Stimulated activated CD8-positive, alpha-beta memory T cell treated with anti-CD3 and anti-CD28 coated beads, Interleukin-4, amount 100 ng/mL, for 1 hour (primary cell): ENCODE measurements at places on chromosomes 2 and 18.

GRCh38 chr2:57696016-57696415, 350.6 kb upstream of the VRK2 start:
- no peak for DNase-seq

DNA sequence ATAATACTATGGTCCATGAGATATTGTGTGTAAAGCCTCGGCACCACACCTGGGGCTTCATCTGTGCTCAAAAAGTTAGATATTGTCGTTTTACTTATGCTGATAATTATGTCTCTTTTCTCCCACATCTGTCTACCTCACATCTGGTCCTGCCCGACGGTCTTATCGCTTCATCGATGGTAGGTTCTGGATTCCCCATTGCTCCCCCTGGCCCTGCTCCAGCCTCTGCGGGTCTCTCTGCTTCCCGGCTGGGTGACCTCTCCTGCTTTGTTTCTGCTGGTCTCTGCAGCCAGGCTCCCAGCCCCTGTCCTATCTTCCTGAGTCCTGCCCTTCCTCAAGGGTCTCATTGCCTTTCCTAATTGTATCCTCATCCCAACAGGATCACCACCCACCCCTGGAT, 294.2 kb downstream of the NDUFA10 start:
- DNase-seq, result no peak

GRCh38 chr2:235812185-235812665, 318.4 kb downstream of the AGAP1 start:
- no peak for DNase-seq

GRCh38 chr2:209463226-209463625, 39.4 kb downstream of the MAP2 start:
- DNase-seq, result no peak

GRCh38 chr2:224847961-224848850, 132.0 kb upstream of the CCDC195 start:
- no peak for DNase-seq

GRCh38 chr2:23658466-23658942, 268.4 kb downstream of the ATAD2B start:
- no peak for DNase-seq

DNA sequence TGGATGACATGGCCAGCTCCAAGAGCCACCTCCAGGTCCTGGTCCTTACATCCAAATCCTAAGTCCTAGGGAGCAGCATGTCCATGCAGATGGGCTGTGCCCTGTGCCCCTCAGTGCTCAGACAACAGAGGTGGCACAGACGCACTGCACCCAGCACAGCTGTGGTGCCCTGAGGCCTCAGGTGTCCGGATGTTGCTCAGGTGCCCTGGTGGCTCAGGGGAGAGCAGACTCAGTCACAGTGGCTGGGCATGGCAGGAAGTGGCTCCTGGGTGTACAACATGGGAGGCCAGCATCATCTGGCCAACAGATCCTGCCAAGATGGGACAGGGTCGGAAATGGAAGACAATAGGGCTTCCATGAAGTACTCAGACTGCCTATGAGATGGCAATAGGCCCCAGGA, 50.1 kb downstream of the TIMM21 start:
- DNase-seq, result no peak

DNA sequence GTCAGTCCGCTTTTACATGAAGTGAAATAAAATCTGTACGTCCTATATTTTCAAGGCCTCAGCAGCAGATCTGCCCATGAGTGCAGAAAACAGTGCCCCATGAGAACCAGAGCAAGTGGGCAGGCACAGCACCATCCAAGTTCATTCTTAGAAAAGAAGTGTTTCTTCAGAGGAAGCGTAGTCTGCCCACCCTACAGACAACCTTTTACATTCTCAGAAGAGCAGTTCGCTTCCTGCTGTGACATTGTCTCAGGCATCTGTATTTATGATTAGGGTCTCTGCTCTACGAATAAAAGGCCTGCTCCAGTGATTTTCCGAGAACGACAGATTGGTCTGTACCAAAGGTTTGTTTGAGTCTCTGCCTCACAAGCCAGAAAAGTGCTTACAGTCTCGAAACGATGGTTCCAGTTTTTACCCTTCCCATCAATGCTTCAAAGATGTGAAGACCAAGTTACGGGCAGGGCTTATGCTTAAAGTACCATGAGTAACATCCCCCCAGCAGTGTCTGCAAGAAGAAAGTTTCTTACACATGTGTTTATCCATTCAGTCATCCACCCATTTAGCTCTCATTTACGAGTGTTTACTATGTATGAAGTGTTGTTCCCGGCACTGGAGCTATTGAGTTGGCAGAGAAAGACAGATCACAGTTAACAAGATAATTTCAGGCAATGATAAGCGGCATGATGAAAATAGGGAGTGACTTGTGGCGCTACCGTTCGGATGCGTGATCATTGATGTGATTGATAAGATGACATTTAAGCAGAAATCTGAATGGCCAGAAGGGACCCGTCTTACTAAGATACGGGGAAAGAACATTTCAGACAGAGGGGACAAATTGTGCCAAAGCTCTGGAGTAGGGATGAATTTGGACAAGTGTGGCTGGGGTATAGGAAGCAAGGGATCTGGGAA, 31.4 kb upstream of the CTLA4 start:
- DNase-seq, result no peak

DNA sequence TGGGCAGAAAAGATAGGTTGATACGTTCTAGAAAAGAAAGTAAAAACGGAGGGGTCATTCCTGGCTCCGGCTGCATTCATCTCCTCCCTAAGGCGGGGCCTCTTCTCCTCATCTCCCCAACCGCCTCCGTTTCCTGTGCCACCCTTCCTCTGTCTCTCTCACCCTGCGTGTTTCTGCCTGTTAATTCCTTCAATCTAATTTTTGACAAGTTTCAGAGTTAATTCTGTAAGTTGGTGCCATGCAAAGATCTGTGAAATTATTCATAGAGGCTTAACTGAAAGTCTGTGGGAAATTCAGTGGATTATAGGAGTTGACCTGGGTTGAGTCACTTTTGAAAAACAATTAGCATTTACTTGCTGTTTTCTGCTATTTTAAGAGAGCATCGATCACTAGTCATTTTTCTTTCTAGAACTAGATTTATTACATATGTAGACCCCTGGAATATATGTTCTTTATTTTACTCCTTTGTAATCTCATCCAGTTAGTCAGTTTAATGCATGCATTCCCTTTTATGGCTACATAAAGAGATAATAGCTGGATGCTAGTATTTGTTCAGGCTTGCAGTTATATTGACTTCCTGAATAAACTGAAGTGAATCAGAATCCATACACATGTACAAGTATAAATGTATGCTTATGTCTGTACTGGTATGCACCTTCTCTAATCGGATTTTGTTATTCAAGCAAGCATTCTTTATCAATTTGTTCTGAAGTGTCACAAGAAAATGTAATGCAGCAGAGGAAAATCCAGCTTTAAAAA, 91.1 kb downstream of the EML6 start:
- DNase-seq, result no peak

DNA sequence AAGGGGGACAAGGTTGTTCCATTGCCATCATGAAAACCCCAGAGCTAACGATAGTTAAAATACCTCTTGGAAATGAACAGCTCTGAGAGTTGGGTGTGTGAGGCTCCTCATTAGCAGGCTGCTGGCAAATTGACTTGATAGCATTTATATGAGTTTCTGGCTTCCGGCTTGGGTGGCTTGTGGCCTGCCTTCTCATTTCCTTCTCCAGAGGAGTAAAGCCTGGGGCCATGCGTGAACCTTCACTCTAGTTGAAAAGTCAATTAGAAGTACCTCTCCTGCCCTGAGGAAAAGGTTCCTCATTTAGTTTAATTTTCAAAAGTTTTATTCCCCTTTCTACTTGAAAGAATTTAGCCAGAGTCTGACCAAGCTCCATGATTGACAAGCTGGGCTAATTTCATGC, 67.1 kb downstream of the MGAT5 start:
- DNase-seq, result no peak

DNA sequence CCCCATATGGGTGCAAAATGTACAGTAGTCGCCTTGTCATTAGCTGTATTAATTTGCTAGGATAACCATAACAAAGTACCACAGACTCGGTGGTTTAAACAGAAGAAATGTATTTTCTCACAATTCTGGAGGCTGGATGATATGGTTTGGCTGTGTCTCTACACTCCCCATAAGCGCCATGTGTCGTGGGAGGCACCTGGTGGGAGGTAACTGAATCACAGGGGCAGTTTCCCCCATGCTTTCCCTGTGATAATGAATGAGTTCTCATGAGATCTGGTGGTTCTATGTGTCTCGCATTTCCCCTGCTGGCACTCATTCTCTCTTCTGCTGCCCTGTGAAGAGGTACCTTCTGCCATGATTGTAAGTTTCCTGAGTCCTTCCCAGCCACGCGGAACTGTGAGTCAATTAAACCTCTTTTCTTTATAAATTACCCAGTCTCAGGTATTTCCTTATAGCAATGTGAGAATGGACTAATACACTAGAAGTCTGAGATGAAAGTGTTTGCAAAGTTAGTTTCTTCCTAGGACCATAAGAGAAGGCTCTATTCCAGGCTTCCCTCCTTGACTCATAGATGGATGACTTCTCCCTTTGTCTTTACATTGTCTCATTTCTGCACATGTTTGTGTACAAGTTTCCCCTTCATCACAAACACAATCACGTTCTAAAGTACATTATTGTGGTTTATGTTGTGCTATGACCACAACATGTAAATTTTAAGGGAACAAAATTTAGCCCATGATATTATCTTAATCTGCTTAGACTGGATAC, 1442.6 kb downstream of the SUCLG1 start:
- no peak for DNase-seq

DNA sequence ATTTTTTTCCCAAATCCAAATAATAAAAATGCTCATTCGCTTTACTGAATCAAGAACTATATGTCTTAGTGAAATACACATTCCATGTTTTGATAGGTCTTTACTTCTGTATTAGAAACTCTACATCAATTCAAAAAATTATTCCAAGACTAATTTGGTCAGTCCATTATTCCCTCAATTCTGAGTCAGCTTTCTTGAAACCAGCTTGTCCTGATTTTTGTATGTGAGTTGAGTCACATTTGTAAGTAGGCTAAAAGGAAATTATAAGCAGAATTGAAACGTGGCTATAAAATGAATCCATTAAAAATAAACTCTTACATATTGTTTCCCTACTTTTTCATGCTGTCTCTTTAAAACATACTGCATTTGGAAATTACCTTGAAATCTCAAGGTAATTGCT, 113.0 kb downstream of the DNER start:
- DNase-seq, result no peak

DNA sequence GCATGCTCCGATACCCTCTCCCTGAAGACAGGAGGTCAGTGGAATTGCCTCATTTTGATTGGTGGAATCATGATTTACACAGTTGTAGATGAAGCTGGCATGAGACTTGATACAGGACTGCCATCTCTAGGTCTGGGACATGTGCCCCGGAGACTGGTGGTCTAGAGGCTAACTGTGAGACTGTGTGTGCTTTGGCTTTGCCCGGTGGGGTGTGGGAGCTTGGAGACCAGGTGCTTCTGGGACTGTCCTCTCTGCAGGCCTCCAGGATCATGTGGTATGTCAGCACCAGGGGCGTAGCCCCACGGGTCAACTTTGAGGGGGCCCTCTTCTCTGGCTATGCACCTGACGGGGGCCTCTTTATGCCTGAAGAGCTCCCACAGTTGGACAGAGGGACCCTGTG, 2.7 kb downstream of the THNSL2 start:
- no peak for DNase-seq

DNA sequence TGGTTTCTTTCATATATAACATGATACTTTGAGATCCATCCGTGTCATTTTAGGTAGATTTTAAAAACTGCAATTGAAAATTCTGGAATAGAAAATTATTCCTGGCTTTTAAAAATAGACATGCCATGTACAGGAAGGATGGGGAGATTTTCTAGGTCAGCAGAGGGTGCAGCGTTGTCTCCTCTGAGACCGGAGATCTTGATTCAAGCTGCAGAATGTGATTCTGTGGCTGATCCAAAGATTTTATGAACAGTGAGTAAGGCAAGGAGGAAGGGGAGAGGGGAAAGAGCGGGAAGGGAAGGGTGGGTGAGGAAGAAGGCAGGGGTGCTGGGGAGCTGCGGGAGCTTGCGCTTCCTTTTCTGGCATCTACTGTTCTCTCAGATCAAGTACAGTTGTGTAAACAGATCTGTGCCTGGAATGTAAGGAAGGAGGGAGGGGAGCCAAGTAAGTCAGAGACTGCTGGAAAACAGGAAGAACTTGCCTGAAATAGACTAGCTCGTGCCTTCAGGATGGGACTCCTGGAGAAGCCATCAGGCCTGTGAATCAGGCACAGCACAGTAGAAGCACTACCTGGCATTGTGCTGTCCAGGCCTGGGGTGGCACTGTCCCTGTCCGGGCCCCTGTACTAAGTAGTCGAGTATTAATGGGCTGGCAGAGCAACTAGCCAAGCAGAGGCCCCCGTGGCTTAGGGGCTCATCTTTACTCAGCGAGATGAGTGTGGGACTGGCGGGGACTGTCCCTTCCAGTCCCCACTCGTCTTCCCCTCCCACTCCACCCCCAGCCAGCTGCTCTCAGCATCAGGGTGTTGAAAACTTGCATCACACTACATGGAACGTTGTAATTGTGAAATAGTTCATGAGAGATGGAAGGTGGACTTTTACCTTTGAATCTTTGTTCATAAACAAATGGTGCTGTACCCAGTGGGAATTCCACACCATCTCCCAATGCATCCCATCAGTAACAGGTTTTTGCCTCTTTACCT, 163.5 kb downstream of the UXS1 start:
- no peak for DNase-seq

DNA sequence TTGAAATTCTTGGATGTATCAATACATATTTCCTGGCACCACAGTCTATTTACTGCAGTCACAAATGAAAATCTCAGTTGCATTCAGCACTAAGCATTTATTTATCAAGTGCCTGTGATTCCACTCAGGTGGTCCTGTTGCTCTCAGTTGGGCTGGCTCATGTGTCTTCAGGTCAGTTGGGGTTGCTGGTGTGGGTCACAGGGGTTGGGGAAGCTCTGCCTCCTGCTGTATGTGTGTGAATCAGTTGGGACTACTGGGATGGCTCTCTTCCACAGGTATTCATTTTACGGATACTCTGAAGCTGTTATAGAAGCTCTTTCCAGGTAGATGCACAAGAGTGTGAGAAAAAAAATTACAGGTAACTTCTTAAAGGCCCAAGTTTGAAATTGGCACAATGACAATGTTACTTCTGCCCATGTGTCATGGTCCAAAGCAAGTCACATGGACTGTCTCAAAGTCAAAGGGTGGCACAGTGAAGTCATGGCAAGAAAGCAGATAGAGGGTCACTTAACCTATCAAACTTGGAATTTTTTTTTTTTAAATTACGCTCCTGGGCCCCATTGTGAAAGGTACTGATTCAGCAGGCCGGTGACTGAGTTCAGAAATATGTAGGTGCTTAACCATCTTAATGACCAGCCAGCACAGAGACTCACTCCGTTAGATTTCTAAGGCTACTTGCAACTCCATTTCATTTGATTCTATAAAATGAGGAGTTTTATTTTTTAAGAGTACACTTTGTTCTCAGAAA, 249.2 kb upstream of the GCFC2 start:
- DNase-seq, result no peak

GRCh38 chr2:27854229-27854862, 35.8 kb downstream of the RBKS start:
- DNase-seq, result no peak

DNA sequence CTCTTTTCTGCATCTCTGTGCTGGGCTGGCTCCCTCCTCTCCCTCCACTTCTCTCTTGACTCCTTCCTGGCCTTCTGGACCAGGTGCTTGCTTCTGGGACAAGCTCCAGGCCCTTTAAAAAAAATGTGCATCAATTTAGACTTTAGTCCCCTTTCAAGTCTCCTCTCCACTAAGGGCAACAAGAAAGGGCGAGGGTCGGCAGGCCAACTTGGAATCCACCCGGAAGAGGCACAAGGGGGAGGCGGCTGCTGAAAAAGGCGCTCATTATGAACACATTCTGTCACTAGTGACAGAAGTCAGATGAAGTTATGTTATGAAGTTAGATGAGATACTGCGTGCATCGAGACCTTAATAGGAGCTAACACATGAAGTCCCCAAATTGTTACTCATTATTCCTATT, 13.6 kb upstream of the RHOB start:
- DNase-seq, result no peak
